ENCODE measurements at places on chromosomes 16 and 17.

GRCh38 chr17:77646046-77646430, 312.5 kb upstream of the TNRC6C start:
- DNase-seq: no peak

GRCh38 chr16:680625-680945, 375 bp downstream of the STUB1 start:
- DNase-seq: no peak

DNA sequence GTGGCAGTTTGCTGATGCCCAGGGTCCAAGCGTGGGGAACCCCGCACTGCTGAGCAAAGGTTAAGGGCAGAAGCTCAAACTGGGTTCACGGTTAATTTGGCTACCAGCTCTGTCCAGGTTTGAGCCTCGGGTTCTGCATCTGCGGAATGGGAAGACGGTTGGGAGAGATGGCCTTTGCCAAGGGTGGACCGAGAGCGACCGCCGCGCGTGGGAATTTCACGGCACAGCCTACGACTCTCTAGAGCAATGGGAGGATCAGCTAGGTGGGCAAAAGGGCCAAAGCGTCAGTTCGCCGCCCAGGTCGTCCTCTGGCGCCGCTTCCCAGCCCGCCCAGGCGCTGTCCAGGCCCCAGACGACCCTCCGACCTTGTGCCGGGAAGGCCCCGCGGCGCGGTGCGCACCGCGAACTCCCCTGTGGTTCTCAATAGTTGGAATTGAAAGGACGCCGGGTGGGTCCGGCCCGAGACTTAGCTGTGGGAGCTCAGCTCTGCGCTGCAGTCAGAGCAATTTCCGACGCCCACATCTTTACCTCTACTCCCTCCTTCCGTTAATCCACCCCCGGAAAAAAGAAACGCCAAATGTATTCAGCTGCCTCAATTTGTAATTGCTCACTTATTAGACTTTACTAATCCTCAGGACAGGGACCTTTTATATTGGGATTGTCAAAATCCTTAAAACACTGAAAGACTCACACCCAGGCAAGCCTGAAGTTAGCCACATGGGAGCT, 2.5 kb upstream of the HS3ST3B1 start:
- DNase-seq: no peak

- DNase-seq: no peak
Measured at GRCh38 chr16:3904875-3905274, 24.4 kb upstream of the CREBBP start.

All from stimulated activated CD8-positive, alpha-beta memory T cell treated with anti-CD3 and anti-CD28 coated beads, Interleukin-4, amount 100 ng/mL, for 1 hour (primary cell).